Panc1 (cell line): ENCODE measurements at places on chromosomes 5 and 9.

GRCh38 chr5:103938146-103938695, 375.6 kb upstream of the NUDT12 start:
- DNase-seq: no peak

DNA sequence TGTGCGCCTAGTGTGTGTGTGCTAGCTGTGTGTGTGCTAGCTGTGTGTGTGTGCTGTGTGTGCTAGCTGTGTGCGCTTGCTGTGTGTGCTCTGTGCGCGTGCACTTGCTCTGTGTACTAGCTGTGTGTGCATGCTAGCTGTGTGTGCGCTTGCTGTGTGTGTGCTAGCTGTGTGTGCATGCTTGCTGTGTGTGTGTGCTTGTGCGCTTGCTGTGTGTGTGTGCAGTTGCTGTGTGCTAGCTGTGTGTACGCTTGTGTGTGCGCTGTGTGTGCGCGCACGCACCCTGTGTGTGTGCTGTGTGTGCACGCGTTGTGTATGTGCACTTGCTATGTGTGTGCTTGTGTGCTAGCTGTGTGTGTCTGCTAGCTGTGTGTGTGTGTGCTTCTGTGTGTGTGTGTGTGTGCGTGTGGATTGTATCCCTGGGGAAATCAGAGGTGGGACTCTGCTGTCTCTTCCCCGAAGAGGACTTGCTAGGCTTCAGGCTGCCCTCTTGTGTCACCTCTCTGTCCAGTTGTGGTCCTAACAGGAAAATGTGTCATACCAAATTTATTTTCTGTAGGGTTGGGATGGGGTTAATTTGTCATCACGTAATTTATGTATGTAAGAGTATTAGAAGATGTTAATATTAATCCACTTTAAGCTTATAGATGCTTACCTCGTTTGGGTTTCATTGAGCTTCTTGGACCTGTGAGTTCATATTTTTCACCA, 38.9 kb downstream of the TPPP start:
- DNase-seq: no peak

- DNase-seq: no peak
Measured at GRCh38 chr9:17665450-17665849, 86.6 kb downstream of the SH3GL2 start.

GRCh38 chr9:129482521-129483414, 138.1 kb downstream of the C9orf50 start:
- no peak for DNase-seq

GRCh38 chr5:117803533-117803932, 1184.8 kb downstream of the DTWD2 start:
- DNase-seq: no peak
